Stimulated activated CD4-positive, alpha-beta T cell treated with anti-CD3 and anti-CD28 coated beads, Interleukin-1b, Interleukin-23, amount 100 ng/mL, for 4 hours (primary cell): ENCODE measurements at places on chromosomes 12 and 14.
A peak's percentile ranks its signal among the peaks of the same experiment; 100 is the strongest.

- no peak for DNase-seq
Measured at GRCh38 chr12:129949651-129950050, 45.8 kb upstream of the TMEM132D start.

DNA sequence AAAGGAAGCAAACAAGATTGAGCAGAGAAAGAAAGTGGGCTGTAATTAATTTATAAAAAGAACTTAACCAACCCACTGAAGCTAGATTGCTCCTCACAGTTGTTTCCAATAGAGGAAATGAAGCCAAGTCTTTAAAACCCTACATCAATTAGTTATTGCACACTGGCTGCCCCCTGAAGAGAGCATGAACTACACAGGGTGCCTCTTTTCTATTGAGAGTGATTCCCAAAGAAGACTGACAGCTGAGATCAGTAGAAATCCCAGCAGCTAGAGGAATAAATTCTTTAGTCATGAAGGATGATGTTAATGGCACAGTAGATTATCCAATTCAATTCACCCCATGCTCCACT, 8.6 kb upstream of the USP15 start:
- DNase-seq = no peak

DNA sequence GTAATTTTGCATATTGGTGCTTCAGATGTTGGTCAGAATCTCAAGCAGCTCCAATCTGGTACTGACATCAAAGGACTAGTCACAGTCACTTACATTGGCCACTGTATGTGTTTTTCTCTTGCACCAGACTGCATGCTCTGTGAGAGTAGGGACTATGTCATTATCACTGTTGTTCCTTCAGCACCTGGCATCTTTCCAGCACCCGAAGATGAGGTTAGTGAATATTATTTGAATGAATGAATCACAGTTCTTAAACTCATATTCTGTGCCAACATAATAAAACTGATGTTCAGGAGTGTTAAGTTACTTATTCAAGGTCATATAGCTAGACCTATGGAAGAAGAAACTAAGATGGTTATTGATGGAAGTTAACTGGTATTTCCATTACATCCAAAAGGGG, 204.5 kb upstream of the TBX3 start:
- DNase-seq = no peak

GRCh38 chr14:30855345-30856037, 18.9 kb upstream of the COCH start:
- no peak for DNase-seq

GRCh38 chr14:99671235-99672224, 12.6 kb upstream of the CYP46A1 start:
- no peak for DNase-seq

DNA sequence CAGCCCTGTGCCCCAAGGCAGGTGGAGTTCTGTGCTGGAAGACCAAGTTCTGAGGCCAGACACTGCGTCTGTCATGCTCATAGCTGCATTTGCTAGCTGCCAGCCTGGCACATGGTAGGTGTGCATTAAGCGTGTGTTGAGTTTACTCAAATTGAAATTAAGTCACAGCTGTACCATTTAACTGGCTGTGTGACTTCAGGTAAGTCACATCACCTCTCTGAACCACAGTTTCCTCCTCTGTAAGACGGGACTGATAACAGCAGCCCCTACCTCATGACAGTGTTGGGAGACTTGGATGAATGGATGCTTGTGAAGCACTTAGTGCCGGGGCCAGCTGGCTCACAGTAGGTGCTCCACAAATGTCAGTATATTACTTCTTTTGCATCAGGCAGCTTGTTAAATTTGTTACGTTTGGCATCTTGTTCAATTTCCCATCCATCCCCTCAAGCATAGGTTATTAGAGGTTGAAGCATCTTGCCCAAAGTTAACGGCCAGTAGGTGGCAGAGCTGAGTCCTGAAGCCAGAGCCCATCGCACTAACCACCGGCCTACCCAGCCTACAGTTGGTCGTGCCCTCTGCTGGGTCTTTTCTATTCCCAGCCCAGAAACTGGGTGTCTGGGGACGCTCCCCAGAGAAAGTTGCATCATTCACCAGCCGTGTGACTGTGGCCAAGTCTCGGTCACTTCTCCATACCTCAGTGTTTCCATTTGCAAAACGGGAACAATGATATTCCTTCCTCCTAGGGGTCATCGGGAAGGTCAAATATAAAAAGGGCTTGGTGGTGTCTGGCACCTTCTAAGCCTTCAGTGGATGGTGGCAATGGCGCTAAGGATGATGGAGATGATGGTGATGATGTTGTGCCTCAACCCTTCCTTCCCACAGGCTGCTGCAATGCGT, 4.5 kb downstream of the DAO start:
- DNase-seq = peak; percentile 54

- DNase-seq = no peak
Measured at GRCh38 chr14:78933948-78934524, 763.9 kb downstream of the NRXN3 start.

DNA sequence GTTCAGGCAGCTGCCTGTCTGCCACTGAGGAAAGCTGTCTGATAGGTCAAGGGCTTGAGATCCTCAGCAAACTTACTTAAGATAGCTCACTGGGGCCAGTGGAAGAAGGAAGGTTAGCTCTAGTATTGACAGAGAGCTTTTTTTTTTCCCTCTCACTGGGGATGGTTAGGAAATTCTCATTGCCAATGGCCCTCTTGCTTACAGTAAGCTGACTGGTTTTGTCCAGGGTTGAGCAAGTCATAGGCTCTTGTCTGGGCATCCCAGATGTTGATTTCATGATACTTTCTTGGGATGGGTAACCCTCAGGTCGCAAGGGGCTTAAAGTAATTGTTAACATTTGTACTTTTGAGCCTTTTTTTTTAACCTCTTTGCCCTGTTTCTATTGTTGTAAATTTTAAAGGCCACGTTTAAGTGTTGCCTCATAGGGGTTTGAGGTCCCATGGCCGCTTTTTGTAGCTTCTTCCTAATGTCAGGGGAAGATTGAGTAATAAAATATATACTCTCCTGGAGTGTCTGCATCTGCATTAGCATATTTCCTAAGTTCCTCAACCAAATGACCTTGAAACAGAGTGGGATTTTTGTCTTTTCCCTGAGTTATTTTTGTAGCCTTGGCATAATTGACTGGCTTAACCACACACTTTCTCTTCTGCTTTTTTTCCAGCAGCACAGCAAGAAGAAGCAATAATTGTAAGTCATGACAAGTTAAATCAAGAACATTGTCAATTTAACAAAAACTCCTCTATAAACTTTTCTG, 716.0 kb downstream of the LRFN5 start:
- no peak for DNase-seq

DNA sequence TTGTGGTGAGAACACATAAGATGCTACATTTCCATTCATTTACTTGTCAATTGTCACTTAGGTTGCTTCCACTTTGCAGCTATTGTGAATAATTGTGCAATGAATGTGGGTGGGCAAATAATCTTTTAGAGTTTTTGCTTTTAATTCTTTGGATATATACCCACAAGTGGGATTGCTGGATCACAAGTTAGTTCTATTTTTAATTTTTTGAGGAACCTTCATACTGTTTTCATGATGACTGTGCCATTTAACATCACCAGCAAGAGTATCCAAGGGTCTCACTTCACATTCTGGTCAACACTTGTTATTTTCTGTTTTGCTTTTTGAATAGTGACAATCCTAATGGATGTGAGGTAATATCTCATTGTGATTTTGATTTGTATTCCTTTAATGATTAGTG, 10.5 kb downstream of the CLEC6A start:
- no peak for DNase-seq

DNA sequence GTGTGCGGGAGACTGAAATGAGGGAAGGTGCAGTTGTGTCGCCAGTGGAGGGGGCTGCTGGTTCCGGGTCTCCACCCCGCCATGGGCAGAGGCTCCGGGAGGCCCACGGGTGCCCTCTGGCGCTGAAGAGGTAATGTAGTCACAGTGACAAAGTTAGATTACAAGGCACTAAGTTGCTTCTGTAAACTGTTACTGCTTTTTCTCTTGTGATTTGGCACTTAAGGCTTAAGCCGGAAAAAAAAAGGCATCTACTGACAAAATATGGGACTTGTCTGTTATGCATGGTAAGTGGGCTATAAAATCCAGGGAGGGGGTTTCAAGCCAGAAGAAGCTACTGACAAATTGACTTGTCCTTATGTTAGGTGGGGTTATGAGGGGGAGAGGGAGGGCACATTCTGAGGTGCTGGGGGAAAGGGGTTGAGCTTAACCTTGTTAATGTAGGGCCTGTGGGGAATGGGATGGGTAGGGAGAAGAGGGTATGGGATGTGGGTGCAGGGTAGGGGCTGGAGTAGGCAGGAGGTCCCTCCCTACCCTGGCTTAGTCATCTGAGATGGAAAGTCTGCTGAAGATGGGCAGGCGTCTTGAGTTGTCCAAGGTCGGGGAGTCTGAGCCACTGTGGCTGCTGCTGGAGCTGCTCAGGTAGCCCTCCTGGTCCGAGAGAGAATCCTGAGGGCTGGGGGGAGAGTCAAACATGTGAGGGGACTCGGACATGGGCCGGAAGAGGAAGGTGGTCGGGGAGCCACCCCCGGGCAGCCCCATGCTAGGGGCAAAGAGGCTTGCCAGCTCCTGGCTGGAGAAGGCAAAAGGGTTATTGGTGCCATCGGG, 3.7 kb downstream of the ZFP36L1 start:
- DNase-seq = peak; percentile 77

DNA sequence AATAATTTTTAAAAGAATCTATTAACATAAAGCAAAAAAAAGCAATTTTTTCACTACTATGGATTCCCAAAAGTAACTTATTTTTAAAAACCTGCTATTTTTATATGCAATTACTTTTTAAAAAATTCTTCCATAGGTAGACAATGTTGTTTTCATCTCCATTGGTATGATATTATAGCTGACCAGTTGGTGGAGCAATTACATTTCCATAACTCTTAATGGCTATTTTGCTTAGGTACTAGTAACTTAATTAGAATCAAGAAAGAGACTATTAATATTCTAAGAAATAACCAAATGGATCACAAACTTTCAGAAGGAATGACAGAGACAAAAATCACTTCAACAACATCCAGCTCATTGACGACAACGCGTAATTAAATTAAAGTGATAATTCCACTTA, 64.7 kb upstream of the PTCSC3 start:
- no peak for DNase-seq

DNA sequence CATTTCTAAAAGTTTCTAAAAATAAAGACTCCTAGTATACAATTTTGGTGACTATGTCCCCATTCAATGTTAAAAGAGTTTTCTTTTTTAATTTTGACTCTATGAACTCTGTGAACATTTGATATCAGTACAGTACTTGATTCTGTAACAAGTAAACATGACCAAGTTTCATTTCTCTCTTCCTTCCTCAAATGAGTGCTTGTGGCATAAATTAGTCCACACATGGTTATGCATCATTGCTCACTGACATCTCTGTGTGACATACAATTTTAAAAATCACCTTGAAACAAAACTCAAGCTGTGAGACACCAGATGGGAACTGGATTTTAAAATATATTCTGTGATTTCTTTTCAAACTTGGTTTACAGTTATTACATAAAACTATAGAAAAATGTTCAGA, 253.9 kb upstream of the MDGA2 start:
- DNase-seq = no peak

DNA sequence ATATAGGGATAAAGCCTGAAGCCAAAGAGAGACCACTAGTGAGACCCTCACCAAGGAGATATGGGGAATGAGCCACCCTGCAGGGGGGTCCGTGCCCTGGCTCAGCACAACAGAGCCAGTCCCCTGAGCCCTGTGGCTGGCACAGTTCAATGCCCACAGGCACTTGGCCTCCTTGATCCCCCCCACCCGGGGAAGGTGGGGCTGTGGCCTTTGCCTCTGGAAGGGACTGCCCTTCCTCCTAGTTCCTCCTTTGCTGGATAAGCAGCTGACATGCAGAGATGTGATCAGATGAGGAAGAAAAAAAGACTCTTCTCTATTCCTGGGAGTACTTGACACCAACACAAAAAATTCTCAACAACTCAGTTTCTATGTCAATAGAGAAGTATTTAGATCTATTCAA, 19.9 kb downstream of the TTC7B start:
- no peak for DNase-seq

GRCh38 chr14:52922656-52923055, 28.2 kb downstream of the FERMT2 start:
- DNase-seq = no peak

DNA sequence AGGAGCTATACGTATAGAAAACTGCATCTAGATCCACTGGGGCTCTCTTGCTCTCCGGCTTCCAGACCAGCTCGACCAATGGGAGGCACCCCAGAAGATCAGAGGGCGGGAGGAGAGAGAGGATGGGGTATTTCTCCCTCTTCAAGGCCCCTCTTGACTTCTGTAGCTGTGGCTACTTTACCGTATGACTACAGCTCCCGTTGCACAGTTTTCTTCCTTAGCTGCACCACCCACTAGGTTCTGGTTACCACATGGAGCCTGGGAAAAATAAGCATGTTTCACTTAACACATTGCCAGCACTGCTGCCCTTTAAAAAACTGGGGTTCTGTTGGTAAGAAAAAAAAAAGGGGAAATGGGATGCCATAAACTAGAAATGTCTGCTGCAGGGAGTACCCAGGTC, 214.4 kb downstream of the TBX5 start:
- DNase-seq = no peak

DNA sequence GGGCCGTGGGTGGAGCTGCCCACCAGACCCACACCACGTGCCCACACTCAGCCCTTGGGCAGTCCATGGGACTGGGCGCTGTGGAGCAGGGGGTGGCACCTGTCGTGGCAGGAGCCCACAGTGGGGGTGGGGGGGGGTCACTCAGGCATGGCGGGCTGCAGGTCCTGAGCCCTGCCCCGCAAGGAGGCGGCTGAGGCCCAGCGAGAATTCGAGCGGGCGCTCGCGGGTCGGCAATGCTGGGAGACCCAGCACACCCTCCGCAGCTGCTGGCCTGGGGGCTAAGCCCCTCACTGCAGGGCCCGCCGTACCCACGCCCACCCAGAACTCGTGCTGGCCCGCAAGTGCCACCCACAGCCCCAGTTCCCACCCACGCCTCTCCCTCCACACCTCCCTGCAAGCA, 132.6 kb upstream of the GARIN2 start:
- no peak for DNase-seq

- DNase-seq = no peak
Measured at GRCh38 chr12:101209319-101210302, at the start of gene SLC5A8. TSS of gene SLC5A8 (minus strand) at chr12:101210238. CDS start at chr12:101209848, 390 bp downstream.

GRCh38 chr12:47848853-47849252, 29.1 kb upstream of the HDAC7 start:
- DNase-seq = no peak

DNA sequence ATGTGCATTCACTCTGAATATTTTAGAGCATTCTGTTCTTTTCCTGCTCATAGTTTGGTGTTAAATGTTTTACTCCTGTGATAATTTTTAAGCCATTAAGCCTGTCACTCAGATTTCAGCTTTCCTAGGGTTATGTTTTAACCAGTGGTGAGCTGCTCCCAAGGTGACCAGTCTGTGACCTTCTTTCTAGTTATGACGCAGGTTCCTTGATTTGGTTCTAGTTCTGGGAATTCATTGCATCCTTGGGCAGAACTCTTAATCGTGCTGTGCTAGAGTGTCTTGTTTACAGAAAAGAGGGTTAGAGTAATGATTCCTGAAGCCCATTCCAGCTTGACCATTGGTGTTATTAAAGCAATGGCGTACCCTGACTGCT, 2.2 kb downstream of the GABARAPL1 start:
- DNase-seq = no peak

GRCh38 chr14:93398491-93398890, 32.2 kb upstream of the UNC79 start:
- DNase-seq = no peak

- no peak for DNase-seq
Measured at GRCh38 chr14:71704210-71704609, 228.0 kb upstream of the RGS6 start.
